ENCODE measurements at places on chromosomes 2 and 18. TPM values are rescaled to one million over a fixed set of nuclear protein-coding genes. Genes with fewer than 3 reads are reported as not detected.

The FSHR gene
- total RNA-seq, result 0.19 TPM

- DNase-seq, result no peak
These were observed 2.0 kb downstream of the ANKAR start for GRCh38 chr2:189676471-189676870.

- no peak for DNase-seq
These were observed 29.6 kb downstream of the MRPS5 start for GRCh38 chr2:95091885-95092555.

DNA sequence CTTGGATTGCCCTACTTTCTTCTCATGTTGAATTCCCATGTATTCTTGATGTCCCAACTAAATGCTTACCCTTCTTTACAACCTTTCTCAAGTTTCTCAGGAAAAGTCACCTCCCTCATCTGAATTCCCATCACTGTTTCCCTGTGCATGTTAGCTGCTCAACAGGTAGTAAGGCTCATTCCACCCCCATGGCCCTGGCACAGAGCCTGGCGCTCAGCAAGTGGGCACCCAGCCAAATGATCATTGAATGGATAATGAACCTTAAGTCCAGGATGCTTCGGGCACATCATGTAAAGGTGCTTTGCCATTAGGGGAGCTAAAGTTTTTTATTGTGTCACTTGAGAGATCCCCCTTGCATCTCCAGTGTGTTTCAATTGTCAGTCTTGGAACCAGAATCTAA lies 124.0 kb downstream of the PKP4 start:
- DNase-seq, result no peak

The OTOS gene
- total RNA-seq, result not detected

- no peak for DNase-seq
These were observed 28.0 kb downstream of the INO80C start for GRCh38 chr18:35469725-35470124.

GRCh38 chr2:38107738-38108410 lies 31.9 kb upstream of the CYP1B1 start:
- DNase-seq, result no peak

The ABCG5 gene
- not detected for total RNA-seq

The PDE6D gene
- 27.4 TPM for total RNA-seq
